Stimulated activated CD8-positive, alpha-beta memory T cell treated with anti-CD3 and anti-CD28 coated beads, Interleukin-2, amount 100 ng/mL, for 1 hour (primary cell): ENCODE measurements at places on chromosomes 2 and 18.
A peak's percentile ranks its signal among the peaks of the same experiment; 100 is the strongest.

GRCh38 chr18:60413944-60414547 is 41.5 kb upstream of the MC4R start:
- no peak for DNase-seq

DNA sequence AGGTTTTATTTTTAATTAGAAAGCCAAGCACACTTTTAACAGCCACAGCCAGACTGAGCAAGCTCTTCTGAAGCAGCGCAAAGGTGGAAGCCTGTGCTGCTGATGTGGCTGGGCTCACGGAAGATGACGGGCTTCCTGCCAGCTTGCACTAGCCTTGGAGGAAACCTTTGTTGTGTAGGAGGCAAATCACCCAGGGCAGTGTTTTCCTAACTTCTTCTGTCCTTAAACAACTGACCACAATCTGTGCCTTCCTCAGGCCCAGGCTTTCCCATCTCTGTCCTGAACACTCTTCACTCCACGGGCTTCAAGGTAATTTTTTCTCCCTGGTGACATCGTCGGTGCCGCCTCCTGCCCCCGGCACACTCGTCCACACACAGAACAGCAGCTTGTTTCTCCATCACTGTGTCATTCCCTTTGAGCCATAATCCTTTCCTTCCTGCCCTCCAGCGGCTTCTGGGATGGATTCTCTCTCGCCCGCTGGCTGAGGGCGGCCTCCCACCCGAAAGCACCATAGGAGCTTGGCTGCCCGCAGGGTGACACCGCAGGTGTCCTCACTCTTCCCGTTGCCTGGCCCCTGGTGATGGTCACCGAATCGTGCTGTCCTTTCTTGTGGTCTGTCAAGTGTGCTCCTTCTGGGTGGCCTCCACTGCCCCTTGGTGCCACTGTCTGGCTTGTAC is 31.1 kb upstream of the INHBB start:
- DNase-seq: no peak

DNA sequence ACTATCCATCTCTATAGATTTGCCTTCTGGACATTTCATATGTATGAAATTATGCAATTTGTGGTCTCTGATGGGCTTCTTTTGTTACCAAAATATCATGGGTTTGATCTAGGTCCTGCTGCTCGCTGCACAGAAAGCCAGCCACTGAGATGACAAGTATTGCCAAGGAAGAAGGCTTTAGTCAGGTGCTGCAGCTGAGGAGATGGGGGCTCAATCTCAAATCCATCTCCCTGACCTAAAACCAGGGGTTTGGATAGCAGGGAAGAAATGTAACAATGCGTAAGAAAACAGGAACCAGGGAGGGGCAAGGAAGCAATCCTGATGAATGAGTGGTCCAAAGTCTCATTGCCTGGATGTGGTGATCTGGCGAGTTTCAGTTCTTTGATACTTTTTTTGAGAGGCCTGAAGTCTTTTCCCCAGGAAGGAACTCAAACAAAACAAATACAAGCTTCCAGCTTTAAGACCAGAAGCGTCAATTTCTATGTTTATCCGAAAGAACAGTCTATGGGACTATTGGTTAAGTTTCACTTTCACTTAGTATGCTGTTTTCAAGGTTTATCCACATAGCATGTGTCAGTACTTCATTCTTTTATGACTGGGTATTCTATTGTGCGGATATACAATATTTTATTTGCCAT is 3.4 kb upstream of the CKAP2L start:
- DNase-seq: no peak

- DNase-seq: no peak
Observed at GRCh38 chr18:6054256-6054842, 159.0 kb upstream of the TMEM200C start.

DNA sequence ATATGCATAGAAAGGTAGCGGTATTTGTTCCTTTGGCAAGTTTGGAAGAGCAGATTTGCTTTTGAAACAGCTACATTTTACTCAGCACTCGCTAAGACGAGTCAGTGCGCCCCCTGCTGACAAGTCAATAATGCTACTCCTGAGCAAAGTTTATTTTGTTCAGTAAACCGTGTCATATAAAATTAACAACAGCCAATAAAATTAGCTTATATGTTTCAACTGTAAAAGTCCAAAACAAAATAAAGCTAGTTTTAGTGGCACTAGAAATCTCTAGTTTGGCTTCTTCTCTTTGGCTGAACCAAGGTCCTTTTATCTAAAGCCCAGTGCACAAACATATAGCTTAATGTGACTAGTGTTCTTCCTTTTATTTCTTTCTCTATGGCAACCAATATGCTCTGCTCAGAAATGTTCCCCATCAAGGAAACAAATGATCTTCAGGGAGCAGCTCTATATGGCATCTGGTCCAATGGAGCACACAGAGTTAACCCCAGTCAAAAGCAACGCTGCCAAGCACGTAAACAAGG is 4.2 kb upstream of the POU3F3 start:
- peak; percentile 21 for DNase-seq

DNA sequence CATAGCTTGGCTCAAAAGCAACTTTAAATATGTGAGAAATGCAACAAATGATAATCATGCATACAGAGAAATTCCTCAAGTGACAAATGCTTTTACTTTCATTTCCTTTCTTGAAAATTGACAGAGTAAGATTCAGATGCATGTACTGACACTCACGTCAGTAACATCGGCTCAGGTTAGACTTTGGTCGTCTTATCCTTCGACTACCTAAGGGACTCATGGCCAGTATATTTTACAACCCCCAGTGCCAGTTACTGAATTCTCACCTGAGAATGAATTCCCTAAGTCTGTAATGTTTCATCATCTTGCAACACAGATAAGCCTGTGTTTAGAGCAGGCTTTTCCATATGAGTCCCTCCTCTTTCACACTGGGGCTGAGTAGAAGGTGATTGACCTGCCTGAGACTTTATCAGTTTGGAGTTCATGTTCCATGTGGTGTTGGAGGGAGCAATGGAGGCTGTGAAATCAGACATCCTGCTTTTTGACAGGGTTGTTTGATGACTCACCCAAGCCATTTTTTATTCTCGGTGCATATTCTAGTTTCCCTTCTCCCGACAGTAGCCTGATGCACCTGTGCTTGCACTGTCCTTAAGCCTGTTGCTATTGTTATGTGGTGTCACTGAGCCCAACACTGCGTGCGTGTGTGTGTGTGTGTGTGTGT is 30.5 kb upstream of the ATP8B1 start:
- no peak for DNase-seq

DNA sequence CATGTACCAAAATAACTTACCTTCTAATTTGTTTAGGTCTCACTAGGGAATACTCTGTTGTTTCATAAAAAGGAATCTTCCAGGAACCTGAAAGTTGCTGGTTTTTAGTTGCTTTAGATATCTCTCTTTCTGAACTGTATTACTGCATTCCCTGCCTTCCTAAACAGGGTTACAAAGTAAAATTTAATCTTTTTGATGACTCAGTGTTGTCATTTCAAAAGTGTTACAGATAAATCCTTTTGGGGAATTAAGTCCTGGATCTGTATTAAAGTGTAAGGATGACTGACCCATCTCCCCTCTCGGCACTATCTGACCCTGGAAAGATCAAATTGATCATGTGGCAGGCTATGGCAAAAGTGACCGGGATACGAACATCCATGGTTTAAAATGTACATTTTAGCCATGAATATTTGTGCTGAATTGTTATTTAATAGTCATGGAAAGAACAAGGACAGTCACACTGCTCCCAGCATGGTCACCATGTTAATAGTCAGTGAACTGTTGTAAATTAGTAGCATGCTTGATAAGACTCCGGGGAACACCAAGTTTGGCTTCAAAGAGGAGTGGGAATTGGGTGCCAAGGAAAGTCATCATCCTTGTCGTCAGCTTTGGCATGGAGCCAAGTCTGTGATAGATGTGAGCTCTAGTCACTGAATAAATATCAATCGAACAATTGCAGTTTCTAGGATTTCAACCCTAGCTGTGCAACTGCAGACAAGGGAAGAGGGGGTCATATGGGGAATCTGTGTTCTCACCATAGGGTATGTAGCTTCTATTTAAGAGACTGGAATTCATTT is 4.2 kb downstream of the PLEKHA3 start:
- DNase-seq: no peak

DNA sequence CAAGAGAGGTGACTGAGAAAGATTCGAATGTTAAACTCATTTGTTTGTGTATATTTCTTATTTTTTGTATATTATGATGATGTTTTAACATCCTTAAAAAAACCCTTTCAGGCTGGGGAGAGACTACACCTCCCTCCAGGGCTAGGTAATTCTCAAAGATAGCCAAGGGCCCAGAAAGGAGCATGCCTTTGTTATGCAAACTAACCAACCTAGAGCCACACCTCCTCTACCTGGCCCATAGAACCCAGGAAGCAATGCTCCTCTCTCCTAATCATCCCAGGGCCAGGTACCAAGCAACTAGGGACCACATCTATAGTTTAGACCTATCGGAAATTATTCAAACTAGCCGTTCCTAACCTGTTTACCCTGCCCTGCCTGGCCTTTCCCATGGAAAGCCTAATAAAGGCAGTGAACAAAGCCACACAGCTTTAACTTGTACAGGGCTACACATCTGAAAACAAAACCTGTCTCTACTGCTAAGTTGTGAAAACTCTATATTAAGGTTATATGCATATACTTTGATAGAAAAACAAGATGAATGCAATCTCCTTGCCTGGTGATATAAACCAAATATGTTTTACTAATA is 79.7 kb downstream of the COLEC12 start:
- no peak for DNase-seq

GRCh38 chr2:185608799-185609198 is 129.8 kb upstream of the FSIP2 start:
- DNase-seq: no peak

- no peak for DNase-seq
Observed at GRCh38 chr2:119518401-119519056, 5.8 kb downstream of the SCTR start.

DNA sequence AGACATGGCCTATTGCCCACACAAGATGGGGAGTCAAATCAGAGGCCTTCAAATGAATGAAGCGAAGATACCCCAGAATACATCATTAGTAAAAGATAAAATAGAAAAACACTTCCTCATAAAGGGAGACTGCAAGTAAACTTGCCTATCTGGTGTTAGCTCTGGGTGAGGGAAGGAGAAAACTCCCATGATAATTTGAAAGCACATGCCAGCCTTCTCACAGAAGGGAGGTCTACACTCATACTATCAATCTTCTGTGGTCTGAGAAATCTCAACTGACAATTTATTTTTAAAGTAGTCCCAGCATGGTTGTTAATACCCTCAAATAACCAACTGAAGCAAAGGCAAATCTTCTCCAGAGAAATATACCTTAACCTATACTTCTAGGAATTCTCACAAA is 75.4 kb downstream of the EXOC6B start:
- no peak for DNase-seq

DNA sequence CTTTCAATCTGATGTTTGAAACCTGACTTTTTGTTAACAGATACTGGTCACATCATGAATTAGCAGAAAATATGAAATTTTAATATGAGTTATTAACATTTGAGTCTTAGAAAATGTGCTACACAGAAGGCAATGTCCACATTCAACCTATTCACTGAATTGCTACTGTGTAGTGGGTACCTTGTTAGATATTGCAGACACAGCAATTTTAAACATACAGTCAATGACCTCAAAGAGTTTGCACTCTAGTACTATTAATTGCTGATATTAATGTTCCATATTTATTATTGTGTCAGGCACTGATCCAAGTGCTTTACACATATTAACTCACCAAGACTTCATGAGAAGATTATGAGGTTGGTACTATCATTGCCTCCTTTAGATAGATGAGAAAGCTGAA is 385.4 kb upstream of the PKDCC start:
- DNase-seq: no peak

- DNase-seq: no peak
Observed at GRCh38 chr18:44859751-44860439, 179.2 kb downstream of the SETBP1 start.

- DNase-seq: no peak
Observed at GRCh38 chr2:105718846-105719481, 25.7 kb upstream of the NCK2 start.

DNA sequence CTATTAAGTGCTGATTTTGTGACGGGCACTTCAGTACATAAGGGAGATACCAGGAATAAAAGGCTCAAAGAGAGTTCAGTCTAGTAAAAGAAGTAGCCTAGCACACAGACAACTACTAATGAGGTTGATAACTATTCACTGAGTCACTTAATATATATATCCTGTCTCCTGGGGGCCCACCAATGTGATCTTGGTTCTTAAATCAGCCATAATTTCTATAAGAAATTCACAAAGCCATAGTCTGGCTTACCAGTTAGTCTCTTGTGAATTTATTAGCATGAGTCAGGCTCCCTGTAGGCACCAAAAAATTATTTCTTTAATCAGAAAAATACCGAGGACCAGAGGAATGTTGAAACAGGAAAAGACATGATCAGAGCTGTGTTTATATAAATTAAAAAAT is 10.4 kb downstream of the KCNE4 start:
- DNase-seq: no peak

GRCh38 chr2:120957905-120958304 is 222.2 kb downstream of the GLI2 start:
- DNase-seq: no peak

DNA sequence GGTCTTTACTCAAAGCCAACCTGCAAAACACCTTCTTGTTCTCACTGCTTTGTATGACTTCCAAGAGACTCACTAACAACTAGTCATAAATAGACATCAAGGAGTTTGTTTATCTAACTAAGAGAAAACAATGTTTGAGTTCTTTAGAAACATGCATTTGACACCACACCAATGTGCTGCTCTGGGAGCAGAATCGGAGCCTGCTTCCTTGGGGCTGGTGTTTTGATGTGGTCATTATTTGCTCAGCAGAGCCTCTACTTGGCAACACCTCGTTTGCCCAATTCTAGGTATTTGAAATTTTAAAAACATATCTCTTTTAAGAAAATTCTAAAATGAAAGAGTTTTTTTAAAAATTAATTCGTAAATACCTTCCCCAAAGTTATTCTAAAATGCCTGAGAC is 167.5 kb downstream of the BCL2 start:
- no peak for DNase-seq

DNA sequence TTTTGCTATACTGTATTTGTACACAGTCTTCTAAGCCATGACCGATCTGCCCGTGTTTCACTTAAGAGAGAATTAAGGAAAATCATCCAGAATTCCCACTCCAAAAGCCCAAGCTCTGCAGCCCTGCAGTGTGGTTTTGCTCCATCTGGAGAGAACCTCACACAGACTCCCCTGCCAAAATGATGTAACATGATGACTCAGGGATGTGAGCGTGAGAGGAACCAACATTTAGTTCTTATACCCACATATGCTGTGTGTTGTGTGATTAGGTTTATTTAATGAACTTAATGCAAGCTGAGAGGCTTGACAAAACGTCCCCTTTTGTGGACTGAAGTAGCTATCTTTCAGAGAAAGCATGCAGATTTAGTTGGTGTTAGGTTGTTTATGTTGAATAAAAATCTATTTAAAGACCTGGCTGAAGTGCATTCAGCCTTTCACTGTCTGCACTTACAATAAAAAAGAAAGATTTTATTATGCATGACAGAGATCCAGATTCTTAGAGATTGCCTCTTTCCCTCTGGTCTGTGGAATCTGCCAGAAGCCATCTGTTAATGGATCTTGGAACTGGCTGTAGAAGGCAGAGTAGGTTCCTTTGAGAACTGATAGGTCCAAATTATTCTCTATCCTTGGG is 6.3 kb downstream of the RAB12 start:
- DNase-seq: no peak
